ENCODE measurements at places on chromosomes 6 and 20.

GRCh38 chr6:30102414-30102969, 10.4 kb downstream of the TRIM31 start:
- H3K4me1 ChIP-seq: peaks cover 27% of the 10 kb centered on the region
- H3K4me3 ChIP-seq: peak overlapping the region; percentile 41
- peak overlapping the region; percentile 90 for H3K27ac ChIP-seq
- no peaks in the 10 kb centered on the region for H3K36me3 ChIP-seq
- no peaks in the 10 kb centered on the region for H3K27me3 ChIP-seq

DNA sequence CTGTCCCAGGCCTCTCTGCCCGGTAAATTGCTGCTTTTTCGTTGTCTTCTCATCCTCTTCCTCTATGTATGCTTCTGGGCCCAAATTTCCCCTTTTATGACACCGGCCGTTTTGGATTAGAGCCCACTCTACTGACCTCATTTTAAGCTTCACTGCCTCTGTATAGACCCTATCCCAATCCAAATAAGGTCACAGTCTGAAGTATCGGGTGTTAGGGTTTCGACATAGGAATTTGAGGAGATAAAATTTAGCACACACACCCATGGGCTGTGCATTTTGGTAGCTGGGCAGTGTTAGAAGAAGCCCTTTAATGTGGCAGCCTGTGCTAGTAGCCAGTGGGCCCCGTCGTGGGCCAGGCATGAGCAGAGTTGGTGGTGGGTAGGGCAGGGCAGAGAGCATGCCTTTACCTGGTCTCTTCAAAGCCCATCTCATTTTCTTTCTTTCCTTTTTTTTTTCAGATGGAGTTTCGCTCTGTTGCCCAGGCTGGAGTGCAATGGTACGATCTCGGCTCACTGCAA, 27.9 kb upstream of the EZR start:
- H3K4me3 ChIP-seq: no peak overlapping the region
- DNase-seq: no peak
- H3K27ac ChIP-seq: no peak overlapping the region
- no peaks in the 10 kb centered on the region for H3K36me3 ChIP-seq
- no peaks in the 10 kb centered on the region for H3K27me3 ChIP-seq

DNA sequence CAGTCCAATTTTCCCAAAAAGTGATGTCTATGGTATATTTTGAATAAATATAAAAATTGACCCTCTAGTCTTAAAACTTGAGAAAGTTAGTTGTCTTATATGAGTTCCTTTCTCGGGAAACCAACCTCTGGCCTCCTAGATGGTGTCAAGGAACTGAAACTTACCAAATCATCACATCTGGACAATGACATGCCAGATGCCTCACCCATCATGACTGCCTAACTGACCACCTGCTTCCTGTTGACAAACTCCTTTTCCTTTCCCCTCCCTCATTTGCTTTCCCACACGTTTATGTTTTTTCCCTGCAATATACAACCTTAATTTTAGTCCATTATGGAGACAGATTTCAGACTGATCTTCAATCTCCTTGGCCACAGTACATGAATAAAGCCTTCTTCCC, 731.0 kb downstream of the EPHA7 start:
- no peaks in the 10 kb centered on the region for H3K4me1 ChIP-seq
- H3K27me3 ChIP-seq: no peaks in the 10 kb centered on the region
- DNase-seq: no peak
- H3K4me3 ChIP-seq: no peak overlapping the region

DNA sequence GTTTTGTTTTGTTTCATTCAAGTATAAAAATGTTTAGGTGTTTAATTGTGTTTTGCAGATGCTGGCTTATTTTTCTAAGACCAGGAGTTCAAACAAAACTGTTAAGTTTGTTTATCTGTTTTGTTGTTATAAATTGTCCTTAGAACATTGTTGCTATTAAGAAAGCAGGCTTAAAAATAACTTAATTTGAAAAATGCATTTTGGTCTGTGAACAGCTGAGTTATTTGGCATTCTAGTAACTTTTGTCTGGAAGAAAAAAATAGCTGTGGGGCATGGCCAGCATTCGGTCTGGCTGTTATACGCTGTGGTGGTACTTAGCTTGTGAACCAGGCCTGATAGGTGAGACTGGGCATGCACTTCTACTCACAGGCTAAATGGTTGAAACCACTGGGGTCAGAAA, 37.8 kb downstream of the SLX4IP start:
- no peak overlapping the region for H3K27ac ChIP-seq
- H3K4me1 ChIP-seq: peaks cover 12% of the 10 kb centered on the region
- H3K36me3 ChIP-seq: no peaks in the 10 kb centered on the region
- DNase-seq: no peak
- H3K27me3 ChIP-seq: no peaks in the 10 kb centered on the region

GRCh38 chr6:154403788-154404187, 47.2 kb upstream of the IPCEF1 start:
- H3K4me3 ChIP-seq: no peak overlapping the region
- no peak for DNase-seq
- no peaks in the 10 kb centered on the region for H3K27me3 ChIP-seq
- H3K4me1 ChIP-seq: peaks cover 5% of the 10 kb centered on the region
- no peak overlapping the region for H3K27ac ChIP-seq

DNA sequence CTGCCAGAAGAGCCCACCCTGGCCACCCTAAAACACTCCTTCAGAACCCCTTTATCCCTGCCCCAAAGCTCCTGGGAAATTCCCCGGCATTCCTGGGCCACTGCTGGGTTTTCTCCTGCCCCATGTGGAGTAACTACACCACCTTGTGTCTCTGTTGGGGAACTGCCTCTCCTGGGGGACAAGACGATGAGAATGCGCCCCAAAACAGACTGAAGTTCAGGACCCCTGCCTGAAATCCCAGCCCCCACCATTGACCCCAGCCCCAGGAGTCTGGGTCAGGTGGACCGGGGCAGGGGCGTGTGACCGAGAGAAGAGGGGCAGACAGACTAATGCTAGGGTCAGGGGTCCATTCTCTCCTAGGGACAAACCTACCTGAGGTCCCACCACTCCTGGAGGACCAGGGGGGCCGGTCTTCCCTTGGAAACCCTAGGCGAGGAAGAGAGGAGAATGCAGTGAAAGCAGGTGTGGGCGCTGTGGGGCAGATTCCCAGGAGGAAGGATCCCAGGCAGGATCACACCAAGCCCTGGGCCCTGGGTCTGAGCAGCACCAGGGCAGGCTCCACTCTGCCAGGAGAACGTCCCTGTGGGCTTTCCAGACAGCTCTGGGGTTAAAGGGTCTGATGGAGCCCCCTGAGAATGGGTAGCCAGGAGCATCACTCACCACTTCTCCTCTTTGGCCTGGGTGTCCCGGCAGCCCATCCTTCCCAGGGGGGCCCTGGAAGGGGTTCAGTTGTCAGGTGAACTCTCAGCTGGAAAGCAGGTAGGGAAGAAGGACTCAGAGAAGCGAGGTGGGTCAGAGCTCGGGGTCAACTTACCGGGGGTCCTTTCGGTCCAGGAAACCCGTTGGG, 19.4 kb downstream of the COL11A2 start:
- no peak overlapping the region for H3K27ac ChIP-seq
- no peaks in the 10 kb centered on the region for H3K4me1 ChIP-seq
- DNase-seq: no peak
- no peak overlapping the region for H3K4me3 ChIP-seq
- H3K27me3 ChIP-seq: no peaks in the 10 kb centered on the region

Data from vagina (tissue), 2 donors.